ENCODE measurements at places on chromosomes 1 and 21. TPM values are rescaled to one million over a fixed set of nuclear protein-coding genes. Genes with fewer than 3 reads are reported as not detected.

The KRTAP12-2 gene
- total RNA-seq = not detected

The KLHDC7A gene
- not detected for total RNA-seq

DNA sequence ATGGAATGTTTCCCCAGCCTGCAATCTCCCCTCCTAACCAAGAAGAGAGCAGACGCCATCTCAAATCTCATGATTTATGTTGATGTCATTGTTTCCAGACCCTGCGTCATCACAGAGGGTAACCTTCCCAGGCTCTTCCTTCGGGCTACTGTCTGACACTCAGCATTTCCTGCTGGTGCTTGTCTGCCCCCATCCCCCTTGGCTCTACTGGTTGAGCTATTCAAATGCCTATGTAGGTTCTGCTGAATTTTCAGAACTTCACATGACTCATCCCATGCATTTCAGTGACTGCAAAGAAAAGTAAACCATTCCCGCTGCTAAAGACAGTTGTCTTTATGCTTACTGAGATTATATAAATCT, 24.8 kb upstream of the ITPKB start:
- DNase-seq = peak; percentile 39

- DNase-seq = no peak
These were observed 96.8 kb upstream of the C21orf91 start for GRCh38 chr21:17915976-17916375.

DNA sequence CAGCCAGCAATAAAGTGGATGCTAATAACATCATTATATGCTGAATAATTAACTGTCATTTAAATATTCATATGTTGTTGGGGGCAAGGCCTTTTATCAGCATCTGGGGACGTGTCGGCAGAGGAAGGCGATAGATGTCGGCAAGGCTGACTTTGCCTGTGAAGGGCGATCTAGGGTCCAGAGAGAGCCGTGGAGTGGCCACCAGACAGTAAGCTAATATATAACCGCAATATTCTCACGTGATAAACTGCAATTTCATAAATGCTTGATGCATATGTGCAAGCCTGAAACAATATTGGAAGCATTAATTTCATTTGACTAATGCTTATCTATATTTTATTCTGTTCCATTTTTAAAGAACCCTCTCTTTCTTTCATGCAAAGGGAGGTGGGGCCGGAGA, 141.0 kb upstream of the POU3F1 start:
- DNase-seq = no peak

DNA sequence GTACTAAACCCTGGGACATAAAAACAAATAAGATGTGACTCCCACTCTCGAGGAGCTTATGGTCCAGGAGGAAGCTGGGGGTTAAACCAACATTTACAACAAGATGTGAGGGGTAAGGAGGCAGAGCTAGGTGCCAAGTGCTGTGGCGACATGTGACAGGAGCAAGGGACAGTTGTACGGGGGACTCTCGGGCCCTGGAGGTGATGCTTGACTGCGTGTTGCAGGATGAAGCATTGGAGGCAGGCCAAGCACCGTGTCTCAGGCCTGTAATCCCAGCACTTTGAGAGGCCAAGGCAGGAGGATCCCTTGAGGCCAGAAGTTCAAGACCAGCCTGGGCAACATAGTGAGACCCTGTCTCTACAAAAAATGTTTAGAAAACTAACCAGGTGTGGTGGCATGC, 36.8 kb downstream of the ATP5PO start:
- DNase-seq = no peak

GRCh38 chr1:207917080-207917479, 6.2 kb upstream of the CD34 start:
- DNase-seq = no peak

- no peak for DNase-seq
These were observed 13.3 kb downstream of the RPS6KA1 start for GRCh38 chr1:26542771-26543451.

DNA sequence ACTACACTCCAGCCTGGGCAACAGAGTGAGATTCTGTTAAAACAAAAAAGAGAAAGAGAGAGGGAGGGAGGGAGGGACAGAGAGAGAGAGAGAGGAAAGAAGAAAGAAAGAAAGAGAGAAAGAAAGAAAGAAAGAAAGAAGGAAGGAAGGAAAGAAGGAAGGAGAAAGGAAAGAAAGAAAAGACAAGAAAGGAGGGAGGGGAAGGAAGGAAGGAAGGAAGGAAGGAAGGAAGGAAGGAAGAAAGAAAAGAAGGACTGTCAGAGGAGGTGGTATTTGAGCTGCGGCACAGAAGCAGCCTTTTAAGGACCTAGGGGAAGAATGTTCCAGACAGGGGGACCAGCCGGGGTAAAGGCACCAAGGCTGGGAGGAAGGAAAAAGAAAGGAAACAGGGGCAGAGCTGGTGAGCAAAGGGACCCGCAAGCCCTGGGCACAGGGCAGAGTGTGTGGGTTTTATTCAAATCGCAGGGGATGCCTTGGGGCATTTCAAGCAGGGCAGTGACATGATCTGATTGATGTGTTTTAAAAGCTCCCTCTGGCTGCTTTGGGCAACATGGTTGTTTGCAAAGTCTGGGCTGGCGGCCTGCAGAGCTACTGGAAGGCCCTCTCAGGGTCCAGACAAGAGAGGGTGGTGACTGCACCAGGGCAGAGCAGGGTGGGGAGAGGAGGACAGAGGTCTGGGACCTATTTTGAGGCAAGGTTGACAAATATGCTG, 176.9 kb upstream of the VAMP3 start:
- no peak for DNase-seq
